C1 segment of cervical spinal cord (tissue), 14 donors: ENCODE measurements at places on chromosomes 11 and 22.

DNA sequence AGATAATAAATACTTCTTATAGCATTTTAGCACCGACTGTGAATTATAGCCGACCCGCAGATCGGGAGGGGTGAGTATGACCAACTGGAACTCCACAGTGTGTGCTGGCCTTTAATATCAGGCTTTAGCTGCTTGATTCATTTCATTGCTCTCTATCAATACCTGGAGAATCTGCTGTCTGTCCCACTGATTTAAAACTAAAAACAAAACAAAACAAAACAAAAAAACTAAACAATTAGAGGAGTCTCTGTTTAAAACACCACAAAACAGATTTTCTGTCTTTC lies 216.8 kb downstream of the FAT3 start:
- no peak for DNase-seq

GRCh38 chr11:46305295-46305694 lies 27.8 kb downstream of the CREB3L1 start:
- no peak for DNase-seq

GRCh38 chr11:102664001-102664752 lies 39.0 kb upstream of the MMP20 start:
- DNase-seq: no peak

GRCh38 chr11:79466411-79466810 lies 25.6 kb upstream of the TENM4 start:
- no peak for DNase-seq

DNA sequence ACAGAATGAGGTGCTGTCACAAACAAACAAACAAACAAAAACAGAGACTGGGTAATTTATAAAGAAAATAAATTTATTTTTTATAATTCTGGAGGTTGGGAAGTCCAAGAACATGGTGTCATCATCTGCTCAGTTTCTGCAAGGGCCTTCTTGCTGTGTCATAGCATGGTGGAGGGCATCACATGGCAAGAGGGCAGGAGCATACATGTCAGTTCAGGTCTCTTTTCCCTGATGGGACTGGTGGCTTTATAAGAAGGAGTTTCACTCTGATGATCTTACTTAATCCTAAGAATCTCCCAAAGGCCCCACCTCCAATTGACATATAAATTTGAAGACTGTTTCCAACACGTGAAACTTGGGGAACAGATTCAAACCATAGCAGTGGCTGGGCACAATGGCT lies 135.7 kb downstream of the NECTIN1 start:
- DNase-seq: no peak
